ENCODE measurements at places on chromosomes 5 and 9.

DNA sequence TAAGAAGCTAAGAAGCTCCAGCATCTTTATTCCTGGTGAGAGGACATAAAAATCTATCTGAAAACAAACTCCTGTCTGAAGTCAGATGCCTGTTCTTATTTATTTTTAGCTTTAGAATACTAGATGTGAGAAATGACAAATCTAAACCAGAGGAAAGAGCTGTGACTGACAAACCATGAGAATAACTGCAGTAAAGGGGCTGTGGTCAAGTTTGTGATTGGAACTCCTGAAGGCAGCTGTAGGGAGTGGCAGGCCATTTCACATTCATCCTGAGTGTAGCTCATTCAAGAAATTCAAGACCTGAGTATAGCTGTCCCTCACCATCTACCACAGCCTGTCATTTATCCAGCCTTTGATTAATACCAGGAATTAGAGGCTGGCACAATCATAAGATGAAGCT, 718.8 kb downstream of the BRINP1 start:
- no peak for DNase-seq

DNA sequence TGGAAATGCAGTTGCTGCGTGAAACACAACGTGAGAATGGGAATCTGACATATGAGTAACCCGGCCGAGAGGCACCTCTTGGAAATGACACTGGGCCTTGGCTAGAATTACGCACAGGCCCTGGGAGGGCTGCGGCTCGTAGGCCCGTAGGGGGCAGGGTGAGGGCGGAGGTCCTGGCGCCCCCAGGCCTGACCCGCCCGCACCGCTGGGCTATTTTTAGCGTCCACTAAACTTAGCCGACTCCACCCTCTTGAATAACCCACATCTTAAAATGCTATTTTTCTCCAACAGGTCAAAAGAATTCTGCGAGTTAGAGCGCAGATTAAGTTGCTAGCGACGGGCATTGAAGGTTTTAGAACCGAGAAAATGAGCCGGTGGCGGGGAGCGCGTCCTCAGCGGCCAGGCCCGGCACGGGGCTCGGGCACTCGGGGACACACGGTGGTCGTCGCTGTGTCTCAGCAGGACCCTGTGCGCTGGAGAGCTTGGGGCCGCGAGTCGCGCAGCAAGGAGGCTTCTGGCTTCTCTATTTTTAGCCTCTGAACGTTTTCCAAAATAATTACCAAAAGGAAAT, 168.5 kb downstream of the AUH start:
- DNase-seq = peak; percentile 58

DNA sequence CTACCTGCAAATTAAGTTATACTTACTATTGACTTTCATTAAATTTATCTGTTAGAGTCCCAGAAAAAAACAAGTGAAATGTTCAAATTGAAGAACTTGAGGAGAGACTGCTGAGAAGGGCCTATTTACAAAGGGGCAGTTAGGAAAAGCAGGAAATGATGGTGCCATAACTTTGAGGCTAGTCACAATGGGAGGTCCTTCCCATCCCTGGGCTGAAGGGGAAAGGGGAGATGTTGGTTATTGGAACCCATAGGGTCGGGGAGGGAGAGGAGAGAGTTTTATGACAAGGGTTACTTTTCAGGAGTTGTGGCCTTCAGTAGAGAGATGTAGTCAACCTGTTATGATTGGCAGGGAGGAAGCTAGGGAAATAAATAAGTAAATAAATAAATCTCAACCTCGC, 169.1 kb downstream of the DMRT2 start:
- DNase-seq = no peak

- no peak for DNase-seq
Observed at GRCh38 chr5:32786311-32786710, 75.2 kb downstream of the NPR3 start.

GRCh38 chr9:97057651-97058050, 18.7 kb upstream of the CTSV start:
- no peak for DNase-seq

DNA sequence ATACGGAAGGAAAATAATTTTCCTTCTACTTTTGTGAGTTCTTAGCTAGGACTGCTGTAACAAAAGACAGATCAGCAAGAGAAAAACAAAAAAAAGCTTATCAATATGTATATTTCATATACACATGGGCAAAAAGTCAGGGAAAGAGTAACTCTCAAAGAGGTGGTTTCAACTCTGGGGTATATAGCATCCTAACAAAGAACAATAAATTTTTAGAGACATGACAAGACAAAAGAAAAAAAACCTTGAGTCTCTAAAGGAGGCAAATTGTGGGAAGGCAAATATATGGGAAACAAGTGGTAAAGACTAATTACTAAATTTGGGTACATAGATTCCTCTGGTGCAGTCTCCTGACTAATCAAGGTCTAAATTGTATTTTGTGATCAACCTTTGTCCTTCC, 93.2 kb downstream of the C5orf15 start:
- no peak for DNase-seq

- DNase-seq = no peak
Observed at GRCh38 chr5:149438281-149438680, 59.2 kb upstream of the IL17B start.

All from endothelial cell (in vitro differentiated cells).